ENCODE measurements at places on chromosomes 5 and 9.

- DNase-seq = no peak
Measured at GRCh38 chr5:123151227-123151909, 62.3 kb downstream of the PRDM6 start.

DNA sequence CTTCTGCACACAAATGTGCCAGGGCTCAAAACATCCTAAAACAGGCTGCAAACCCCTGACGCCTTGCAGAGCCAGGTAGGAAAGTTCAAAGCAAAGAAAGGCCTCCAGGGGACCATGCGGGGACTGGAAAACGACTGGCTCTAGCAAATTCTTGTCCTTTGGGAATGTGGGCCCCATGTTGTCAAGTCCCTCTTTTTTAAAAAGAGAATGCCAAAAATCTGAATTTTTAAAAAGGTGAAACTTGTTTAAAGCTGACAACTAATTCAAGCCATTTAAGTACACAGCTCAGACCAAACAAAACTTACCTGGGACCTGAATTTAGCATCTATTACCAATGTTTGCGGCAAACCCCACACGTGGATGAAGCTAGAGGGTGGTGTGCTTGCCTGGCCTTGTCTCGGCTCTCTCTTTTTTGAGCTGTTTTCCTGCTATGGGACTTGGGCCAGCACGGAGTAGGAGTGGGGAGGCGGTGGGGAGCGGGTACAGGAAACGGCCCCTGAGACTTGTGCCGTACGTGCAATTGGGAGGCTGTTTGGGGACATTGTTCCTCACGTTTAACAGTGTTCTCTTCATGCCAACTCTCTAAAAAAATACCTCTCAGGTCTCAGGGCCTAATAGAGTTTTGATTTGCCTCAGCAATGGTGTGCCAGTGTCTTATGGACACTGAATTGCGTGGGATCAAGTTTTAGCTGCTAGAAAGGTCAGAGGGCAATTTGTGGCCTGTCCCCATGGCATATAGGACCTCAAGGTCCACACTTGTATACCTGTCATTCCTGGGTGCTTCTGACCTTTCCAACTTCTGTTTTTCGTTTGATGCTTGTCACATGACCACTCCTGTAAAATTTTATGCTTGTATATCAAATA, 15.1 kb upstream of the PHF19 start:
- no peak for DNase-seq

- DNase-seq = no peak
Measured at GRCh38 chr5:120615967-120616645, 152.0 kb downstream of the PRR16 start.

DNA sequence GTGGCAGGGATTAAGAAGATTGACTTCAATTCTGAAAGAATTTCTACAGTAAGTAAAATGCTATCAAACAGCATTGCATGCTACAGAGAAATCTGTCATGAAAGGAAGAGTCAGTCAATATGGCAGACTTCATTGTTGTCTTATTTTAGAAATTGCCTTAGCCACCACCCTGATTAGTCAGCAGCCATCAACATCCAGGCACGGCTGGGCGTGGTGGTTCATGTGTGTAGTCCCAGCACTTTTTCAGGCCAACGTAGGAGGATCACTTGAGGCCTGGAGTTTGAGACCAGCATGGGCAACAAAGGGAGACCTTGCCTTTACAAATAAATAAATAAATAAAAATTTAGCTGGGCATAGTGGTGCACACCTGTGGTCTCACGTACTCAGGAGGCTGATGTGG, 46.6 kb downstream of the RMI1 start:
- DNase-seq = no peak

GRCh38 chr5:136518814-136519213, 153.5 kb upstream of the TRPC7 start:
- no peak for DNase-seq

- DNase-seq = no peak
Measured at GRCh38 chr9:21674894-21675293, 127.5 kb upstream of the MTAP start.

DNA sequence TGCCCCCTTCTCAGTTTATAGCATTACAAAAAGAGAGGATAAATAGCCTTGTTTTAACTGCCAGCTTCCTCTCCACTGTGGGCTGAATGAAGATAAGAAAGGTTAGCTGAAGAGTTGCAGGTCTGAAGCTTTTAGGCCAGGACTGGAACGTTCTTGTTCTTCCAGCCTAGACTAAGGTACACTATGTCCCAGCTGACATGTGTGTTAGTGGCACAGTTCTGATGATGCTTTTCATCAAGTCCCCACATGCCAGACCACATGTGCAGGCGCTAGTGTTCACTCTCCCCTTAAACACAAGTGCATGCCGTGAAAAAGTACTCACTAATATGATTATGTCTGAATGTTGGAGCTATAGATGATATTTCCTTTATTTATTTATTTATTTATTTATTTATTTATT, 40.7 kb downstream of the STXBP1 start:
- no peak for DNase-seq

DNA sequence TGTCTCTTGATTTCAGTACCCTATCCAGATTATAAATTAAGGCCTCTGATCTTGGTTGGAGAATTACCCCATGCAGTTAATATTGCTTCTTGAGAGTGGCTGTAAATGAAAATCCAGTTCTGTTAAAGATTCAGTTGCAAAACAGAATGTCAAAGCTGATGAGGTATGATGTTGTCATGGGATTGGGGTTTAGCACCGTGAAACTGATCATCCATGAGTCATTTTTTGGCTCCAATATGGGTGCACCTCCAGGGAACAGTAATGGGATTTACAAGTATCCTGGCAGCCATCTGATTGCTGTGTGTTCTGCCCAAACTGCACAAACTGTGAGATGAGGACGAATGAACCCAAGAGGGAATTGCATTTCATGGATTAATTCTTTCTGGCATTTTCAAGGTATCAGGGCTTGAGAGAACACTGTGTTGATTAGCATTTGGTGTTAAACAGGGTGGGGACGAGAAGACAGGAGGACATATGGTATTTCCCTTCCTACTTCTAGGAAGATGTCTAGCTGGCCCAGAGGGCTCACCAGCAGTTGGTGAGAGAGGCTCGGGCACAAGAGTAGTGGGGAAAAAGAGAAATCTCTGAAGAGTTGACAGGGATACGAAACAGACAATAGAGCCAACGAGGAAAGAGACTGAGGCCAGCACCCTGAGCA, 214.7 kb downstream of the GAS1 start:
- no peak for DNase-seq

DNA sequence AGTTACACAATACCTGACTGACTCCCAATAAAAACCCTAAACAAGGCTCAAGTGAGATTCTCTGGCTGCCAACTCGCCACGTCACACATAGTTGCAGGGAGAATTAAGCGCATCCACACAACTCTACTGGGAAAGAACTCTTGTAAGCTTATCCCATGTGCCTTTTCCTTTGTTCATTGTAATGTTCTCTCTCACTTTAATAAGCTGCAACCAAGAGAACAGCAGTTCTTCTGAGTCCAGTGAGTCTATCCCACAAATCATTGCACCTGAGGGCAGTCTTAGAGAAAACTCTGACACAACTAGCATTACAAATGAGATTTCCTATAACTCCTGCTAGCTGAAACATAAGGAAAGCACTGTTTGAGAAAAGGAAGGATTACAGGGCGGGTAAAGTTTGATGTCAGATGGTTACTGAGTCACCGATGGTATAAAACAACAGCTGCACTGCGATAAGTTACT, 27.4 kb downstream of the CENPK start:
- no peak for DNase-seq

DNA sequence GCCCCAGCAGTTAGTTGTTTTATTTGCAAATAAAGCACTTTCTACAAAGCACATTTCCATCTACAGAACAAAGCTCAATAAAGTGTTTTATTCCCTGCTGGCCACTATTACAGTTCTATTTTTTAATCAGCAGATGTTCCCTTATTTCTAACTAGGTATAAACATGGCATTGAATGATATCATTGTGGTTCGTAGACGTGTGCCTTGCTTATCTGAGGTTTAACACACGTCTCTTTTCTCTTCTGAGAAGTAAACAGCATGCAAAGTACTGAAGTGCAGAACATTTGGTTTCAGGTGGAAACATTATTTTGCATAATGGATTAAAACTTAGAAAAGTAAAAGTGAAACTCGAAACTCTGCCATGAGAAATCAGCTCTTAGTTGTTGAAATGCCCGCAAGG, 1989.3 kb upstream of the WWC1 start:
- no peak for DNase-seq

- DNase-seq = no peak
Measured at GRCh38 chr5:123807177-123807945, 295.4 kb downstream of the CSNK1G3 start.

DNA sequence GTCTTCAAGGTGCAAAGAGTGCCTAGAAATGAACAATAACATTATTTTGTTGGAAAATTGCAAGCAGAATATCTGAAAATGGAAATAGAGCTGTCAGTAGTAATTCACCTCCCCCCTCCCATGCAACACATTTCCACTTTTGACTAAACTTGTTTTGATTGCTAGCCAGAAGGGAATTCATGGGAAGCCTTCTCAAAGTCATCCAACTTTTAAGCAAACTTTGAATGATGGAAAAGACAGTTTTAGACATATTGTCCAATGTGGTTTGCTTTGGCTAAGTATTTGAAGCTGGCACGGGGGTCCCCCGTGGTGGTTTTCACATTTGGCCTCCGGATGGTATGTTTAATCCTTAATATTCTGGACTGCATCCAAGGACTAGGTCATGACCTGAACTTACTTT, 7.5 kb downstream of the NR2F1 start:
- no peak for DNase-seq

DNA sequence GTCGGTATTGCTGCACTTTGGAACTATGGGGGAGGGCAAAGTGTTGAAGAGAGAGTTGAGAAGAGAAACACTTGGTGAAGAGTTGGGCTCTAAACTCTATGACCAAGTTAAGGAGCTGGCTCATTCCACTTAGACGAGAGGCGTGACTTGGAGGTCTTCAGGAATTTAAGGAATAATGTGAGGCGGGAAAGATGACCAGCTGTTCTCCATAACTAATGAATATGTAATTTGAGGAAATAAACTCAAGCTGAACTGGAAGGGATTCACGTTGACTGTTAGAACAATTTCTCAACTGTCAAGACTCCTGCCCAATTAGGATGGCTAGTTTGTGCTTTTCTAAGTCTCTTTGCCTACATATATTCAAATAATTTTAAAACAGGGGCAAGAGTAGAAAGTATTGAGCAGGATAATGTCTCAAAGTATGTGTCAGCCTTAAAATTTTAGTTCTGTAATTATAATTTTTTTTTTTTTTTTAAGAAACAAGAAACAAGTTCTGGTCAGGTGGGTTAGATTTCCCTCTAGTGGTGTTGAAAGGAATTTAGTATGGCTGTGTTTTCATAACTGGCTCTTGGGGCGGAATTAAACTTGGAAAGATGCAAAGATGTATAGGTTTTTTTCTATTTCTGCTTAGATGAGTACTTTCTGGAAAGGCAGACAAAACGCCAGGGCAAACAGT, 33.4 kb downstream of the TMEM252 start:
- DNase-seq = no peak

DNA sequence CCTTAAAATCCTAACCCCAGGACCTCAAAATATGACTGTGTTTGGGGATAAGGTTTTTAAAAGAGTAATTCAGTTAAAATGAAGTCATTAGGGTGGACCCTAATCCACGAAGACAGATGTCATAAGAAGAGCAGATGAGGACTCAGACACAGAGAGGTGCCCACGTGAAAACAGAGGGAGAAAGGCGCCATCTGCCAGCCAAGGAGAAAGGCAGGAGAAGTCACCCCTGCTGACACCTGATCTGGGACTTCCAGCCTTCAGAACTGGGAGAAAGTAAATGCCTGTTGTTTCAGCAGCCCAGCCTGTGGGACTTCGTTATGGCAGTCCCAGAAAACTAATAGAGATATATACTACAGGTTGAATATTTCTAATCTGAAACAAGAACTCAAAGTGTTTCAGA, 67.4 kb downstream of the ROR2 start:
- DNase-seq = no peak

DNA sequence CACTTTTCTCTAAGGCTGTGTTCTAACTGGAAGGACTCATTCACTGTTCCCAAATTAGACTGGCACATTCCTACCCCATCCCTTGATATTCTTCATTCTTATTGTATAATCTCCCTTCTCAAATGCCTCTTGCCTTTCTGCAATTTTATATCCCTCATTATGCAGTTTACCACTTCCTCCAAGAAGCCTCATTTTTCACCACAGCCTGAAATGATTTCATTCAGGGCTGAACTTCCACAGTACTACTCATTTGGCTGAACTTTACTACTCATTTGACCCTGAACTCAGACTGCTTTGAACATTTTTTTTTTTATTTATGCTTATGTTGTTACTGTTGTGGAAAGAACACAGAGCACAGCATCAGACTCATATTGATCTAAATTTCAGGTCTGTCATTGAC, 32.7 kb downstream of the GRIA1 start:
- no peak for DNase-seq

DNA sequence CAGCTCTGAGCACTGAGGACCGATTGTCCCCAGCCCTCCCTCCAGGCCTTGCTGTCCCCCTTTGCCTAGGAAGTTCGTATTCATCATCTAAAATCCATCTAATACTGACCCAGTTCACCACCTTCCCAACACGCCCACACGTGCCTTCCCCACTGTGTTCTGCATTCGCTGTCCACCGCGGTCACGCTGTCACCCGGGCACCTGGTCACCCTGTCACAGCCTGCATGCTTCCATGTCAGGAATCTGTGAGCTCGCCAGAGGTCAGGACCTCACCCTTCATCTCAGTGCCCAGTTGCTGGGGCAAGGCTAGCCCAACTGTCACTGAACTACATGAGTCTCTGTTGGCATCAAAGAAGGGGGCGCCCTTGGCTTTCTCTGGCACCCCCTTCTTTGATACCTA, 82.9 kb upstream of the RUFY1 start:
- DNase-seq = no peak

GRCh38 chr9:94166976-94167346, 82.7 kb downstream of the PTPDC1 start:
- no peak for DNase-seq

GRCh38 chr9:92739346-92739970, 25.2 kb downstream of the BICD2 start:
- no peak for DNase-seq

DNA sequence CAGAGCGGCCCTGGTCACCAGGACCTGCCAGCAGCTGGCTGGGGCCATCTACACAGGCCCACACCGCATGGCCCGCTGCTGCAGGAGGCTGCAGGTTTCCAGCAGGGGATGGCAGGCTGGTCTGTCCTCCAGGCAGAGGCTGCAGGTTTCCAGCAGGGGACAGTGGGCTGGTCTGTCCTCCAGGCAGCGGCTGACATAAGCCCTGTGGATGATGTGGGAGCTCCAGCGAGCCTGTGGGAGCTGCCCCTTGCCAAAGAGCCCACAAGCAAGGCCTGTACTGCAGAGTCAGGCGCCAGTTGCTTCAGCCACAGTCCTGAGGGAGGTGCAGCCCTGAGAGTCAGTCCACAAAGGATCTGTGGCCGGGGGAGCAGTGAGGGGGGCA, 18.5 kb downstream of the TPPP start:
- no peak for DNase-seq

Measured in activated CD4-positive, CD25-positive, alpha-beta regulatory T cell (primary cell).